NCI-H146 (cell line): ENCODE measurements at places on chromosomes 16 and 17.

GRCh38 chr16:20598832-20599469, 22.8 kb upstream of the ACSM2B start:
- no peak for DNase-seq

DNA sequence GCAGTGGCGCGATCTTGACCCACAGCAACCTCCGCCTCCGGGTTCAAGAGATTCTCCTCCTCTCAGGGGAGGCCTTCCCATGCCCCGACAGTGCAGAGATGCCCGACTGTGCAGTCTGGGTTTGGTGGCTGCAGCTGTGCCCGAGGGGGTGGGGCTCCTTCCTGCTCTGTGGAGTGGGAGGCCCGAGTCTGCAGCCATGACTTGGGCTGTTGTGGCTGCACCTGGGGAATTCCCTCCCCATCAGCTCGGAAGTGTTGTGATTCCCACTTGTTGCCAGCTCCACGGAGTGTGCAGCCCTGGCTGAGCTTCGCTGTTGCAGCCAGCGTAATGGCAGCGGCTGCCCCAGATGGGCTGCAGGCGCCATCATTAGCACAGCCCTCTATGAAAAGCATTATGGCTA, 66.4 kb upstream of the SMIM36 start:
- DNase-seq: no peak

GRCh38 chr16:67399749-67400704, 6.7 kb upstream of the TPPP3 start:
- DNase-seq: peak; percentile 76

- no peak for DNase-seq
These were observed 438 bp upstream of the KCNJ12 start for GRCh38 chr17:21375757-21376080.

DNA sequence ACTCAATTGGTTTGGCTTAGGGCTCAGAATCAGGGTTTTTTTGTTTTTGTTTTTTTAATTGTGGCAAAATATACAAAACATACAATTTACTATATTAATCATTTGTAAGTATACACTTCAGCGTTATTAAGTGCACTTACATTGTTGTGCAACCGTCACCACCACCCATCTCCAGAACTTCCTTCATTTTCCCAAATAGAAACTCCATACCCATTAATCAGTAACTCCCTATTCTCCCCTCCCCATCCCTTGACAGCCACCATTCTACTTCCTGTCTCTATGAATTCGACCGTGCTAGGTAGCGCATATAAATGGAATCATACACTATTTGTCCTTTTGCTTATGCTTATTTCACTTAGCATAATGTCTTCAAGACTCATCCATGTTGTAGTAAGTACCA, 45.2 kb upstream of the DHX40 start:
- DNase-seq: no peak

DNA sequence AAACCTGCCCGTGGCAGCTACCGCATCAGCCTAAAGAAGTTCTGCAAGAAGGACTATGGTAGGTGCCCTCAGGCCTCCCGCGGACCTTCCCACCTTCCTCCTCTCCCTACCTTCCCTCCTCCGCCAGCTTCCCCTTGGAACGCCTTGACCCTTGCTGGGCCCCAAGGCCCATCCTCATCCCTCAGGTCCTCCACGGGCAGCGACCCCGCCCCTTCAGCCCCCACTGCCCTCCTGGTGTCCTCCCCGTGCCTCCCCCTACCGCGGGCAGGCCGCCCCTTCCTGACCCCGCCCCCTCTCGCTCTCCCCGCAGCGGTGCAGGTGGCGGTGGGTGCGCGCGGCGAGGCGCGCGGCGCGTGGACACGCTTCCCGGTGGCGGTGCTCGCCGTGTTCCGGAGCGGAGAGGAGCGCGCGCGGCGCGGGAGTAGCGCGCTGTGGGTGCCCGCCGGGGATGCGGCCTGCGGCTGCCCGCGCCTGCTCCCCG, 1.4 kb upstream of the TBC1D24 start:
- DNase-seq: peak; percentile 69

- no peak for DNase-seq
These were observed 8.6 kb upstream of the ANKFY1 start for GRCh38 chr17:4272213-4272971.

DNA sequence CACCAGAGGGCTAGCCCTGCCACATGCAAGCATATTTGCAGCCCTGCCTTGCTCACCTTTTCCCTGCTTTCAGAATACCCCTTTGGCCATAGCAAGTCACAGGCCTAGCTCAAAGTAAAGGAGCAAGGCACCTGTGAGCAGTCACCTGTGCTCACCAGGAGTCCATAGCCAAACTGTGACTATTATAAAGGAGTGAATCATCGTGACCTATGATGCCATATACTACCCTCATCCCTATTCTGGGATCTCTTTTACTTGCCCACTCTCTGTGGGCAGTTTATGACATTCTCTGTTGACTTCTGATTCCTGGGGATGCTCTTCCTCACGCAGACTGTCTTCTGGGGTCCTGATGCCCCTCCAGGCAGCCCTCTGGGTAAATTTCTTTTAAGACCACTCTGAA, 200.5 kb upstream of the NLRP1 start:
- peak; percentile 53 for DNase-seq

DNA sequence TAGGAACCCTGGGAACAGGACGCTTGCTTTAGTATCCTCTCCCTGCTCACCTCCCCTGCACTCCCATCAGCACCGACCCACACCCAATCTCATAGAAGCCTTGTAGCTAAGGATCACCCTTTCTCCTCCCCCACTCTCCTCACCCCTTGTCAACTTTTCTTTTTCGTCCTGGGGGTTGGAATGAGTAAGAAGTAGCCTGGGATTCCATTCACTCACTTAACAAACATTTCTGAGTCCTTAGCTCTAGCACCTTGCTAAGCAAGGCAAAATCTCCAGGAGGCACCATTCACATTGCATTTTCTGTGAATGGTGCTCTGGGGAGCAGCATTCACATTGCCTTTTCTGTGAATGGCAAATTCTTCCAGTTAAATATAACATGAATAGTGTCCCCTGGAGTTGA, 1.1 kb upstream of the PGAP3 start:
- no peak for DNase-seq

- no peak for DNase-seq
These were observed 341.2 kb upstream of the ZFHX3 start for GRCh38 chr16:73389085-73389484.

GRCh38 chr16:81623365-81624102, 155.6 kb upstream of the PLCG2 start:
- peak; percentile 29 for DNase-seq

DNA sequence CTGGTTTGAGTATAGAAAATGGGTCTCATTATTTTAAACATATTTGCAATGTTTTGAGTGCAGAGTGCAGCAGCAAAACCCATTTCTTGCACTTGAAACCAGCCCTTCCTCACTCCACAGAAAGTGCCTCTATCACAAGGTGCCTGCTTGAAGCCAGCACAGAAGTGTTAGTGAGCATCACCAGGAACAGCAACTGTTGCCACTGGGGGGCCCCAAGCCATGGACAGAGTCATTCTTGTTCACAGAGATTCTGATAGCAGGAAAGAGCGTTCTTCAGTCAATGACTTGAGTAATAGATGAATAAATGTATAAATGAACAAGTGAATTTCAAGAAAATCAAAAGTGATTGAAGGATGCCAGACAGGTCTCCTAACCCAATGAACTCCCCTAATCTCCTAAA, 45.6 kb downstream of the CHD9NB start:
- no peak for DNase-seq

- no peak for DNase-seq
These were observed 104.4 kb downstream of the MYO1D start for GRCh38 chr17:32772453-32773025.

DNA sequence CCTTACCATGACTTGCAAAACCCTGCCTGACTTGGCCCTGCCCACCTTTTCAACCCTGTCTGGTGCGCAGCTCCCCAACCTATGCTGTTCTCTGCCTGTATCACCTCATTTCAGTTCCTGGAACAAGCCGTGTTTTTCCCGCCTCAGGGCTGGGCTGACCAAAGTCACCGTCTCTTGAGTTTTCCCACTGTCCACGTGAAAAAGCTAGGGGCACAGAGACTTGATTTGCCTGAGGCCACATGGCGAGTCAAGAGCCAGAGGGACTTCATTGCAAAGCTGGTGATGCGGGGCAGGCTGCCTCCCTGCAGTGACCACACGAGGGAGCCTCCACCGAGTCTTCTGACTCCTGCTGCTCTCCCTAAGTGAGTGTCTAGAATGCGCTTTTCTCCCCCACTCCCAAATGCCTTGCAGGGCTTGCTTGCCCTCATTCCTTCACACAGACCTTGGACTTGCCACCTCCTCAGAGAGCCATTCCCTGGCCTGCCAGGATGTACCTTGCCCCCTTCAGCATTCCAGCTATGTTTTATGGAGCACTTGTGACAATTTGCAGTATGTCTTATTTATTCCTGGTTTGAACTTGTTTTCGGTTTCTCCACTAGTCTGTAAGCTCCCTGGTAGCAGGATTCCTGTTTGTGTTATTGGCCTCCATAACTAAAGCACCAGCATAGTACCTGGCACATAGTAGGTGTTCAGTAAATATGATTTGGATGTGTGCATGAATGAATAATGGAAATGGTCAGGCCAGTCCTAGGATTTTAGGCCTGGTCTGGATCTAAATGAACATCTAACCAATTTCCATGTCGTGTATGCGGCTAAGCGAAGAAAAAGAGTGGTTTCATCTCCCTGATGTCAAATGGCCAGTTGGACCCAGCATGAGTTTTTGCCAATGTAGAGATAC, 252.3 kb downstream of the SNX29 start:
- peak; percentile 81 for DNase-seq

- DNase-seq: peak; percentile 60
These were observed 98.6 kb upstream of the CHMP6 start for GRCh38 chr17:80892900-80893603.

GRCh38 chr16:89289428-89290395, 72.2 kb downstream of the ZNF778 start:
- DNase-seq: peak; percentile 24

- DNase-seq: no peak
These were observed 8.0 kb downstream of the IGF2BP1 start for GRCh38 chr17:49005140-49005539.

DNA sequence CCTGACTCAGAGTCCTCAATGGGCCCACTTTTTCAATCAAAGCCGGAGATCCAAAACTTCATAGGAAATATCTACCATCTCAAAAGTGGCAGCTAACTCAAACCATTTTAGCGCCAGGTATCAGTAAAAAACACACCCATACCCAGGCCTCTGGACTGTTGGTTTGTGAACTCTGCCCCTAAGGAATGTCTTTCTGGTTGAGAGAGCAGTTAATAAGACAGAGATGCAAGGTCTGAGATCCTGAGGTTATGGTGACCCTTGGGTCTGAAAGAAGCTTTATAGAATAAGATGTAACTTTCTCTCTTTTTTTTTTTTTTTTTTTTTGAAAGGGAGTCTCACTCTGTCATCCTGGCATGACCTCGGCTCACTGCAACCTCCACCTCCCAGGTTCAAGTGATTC, 350.5 kb downstream of the SOX9 start:
- DNase-seq: no peak

GRCh38 chr16:56362706-56363105, 62.6 kb downstream of the AMFR start:
- no peak for DNase-seq

DNA sequence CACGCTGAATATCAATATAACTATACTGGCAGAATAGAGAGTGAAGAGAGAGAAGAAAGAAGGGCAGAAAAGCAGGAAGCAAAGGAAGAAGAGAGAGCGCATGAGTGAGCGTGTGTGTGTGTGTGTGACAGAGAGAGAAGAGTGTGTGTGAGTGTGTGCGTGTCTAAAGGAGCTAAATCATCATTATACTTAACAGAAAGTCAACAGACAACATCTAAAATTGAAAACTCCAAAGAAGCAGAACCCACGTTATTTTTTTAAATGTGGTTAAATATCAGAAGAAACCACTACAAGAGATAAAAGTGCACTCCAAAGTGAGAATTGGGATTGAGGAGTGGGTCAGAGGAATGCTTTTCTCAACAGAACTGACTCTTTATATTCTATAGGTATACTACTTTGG, 77.2 kb downstream of the BRIP1 start:
- DNase-seq: no peak

GRCh38 chr17:19718613-19719354, 2.4 kb upstream of the SLC47A2 start:
- DNase-seq: no peak

DNA sequence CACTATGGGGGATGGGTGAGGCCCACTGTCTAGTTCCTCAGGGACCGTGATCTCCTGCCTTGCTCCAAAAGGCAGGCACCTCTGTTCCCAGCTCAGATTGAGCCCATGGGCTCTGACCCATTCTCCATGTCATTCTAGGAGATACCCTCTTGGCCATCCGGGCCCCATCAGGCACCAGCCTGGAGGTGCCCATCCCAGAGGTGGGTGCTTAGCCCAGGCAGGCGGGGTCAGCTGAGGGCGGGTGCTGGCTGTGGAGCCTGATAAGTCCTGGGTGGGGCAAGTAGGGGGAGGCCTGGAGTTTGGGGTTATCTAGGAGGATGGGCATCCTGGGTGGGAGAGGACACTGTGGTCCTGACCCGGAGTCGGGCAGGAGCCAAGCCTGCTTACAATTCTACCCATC, 2.3 kb downstream of the E2F4 start:
- DNase-seq: no peak

- no peak for DNase-seq
These were observed 174.6 kb upstream of the ZNF469 start for GRCh38 chr16:88208112-88208511.

DNA sequence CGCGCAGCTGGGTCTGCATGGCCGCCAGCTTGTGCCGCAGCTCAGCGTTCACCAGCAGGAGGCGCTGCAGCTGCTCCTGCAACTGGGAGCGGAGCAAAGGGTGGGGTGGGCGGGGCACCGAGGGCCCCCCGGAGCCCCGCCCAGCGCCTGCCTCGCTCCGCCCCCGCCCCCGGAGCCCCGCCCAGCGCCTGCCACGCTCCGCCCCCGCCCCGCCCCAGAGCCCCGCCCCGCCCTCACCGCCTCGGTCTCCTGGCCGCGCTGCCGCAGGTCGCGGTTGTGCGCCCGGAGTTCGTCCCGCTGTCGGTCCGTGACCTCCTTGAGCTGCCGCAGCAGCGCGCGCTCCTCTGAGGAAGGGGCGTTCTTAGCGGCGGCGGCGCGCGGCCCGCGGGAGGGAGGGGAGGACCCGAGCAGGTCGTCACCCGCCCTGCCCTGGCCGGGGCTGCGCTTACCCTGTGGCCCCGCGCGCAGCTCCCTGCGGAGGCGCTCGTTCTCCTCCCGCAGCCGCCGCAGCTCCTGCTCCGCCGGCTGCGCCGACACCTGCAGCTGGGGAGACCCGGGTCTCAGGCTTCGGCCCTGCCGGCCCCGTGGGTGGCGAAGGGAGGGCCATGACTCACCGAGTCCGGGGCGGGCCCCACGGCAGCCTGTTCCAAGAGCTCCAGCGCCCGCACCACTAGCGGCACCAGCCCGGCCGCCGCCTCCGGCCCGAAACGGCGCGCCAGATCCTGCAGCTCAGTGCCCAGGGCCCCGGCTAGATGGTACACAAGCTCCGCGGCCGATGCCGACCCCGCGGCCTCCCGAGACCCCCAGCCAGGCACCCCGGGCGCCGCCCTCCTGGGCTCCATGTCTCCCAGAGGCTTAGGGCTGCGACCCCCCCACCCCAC, 463 bp downstream of the RILP start:
- DNase-seq: peak; percentile 92

- DNase-seq: no peak
These were observed 52.1 kb downstream of the USP10 start for GRCh38 chr16:84751947-84752346.
